ENCODE measurements at places on chromosomes 2 and 18.

DNA sequence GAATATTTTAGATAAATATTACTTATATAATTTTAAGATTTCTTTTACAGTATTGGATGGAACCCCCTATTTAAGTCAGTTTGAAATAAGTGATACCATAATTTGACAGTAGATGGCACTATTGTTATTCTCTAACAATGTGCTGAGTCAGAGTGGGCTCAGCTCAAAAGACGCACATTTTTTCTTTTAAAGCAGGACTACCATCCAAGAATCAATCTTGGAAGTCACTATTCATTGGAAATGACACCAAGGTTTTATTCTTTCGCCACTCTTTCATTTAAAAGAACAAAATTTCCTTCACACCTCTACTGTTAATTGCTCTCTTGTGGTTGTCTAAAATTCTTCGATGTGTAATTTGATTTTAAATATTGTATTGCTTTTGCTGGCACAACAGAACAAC lies 32.6 kb upstream of the SPAG16 start:
- no peak for DNase-seq

- no peak for DNase-seq
These were observed 82.4 kb upstream of the KLHL29 start for GRCh38 chr2:23302591-23302990.

- DNase-seq, result no peak
These were observed 196.8 kb downstream of the NDUFA10 start for GRCh38 chr2:239828192-239828972.

- DNase-seq, result no peak
These were observed 84.5 kb downstream of the LONRF2 start for GRCh38 chr2:100237770-100238169.

GRCh38 chr2:65626831-65627230 lies 194.4 kb upstream of the SPRED2 start:
- no peak for DNase-seq

GRCh38 chr2:232292395-232293154 lies 86.0 kb upstream of the ALPP start:
- DNase-seq, result no peak

GRCh38 chr2:112691881-112692281 lies 28.9 kb upstream of the NT5DC4 start:
- no peak for DNase-seq

- DNase-seq, result no peak
These were observed 27.9 kb downstream of the MARCO start for GRCh38 chr2:118969734-118970395.

GRCh38 chr2:70062270-70062669 lies 25.0 kb upstream of the PCBP1 start:
- no peak for DNase-seq

GRCh38 chr18:1408376-1408775 lies 503.7 kb downstream of the ADCYAP1 start:
- no peak for DNase-seq

GRCh38 chr18:45834306-45834705 lies 8.8 kb downstream of the SIGLEC15 start:
- no peak for DNase-seq

DNA sequence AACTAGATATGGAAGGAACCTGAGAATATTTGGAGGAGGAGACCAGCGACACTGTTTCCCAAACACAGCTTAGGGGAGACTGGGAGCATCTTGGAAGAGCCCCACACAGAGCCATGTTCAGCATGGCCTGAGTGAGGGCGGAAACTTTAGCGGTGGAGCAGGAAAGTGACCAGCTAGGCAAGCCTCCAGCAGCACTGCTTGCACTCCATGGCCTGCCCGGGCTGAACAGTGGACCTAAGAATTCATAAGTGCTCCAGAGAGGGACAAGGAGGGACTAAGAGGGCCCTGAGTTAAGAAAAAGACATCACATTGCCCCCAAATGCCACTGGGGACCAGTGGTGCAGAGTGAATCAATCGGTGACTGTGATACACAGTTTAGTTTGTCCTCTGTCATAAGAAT lies 566.4 kb downstream of the TNS1 start:
- no peak for DNase-seq

DNA sequence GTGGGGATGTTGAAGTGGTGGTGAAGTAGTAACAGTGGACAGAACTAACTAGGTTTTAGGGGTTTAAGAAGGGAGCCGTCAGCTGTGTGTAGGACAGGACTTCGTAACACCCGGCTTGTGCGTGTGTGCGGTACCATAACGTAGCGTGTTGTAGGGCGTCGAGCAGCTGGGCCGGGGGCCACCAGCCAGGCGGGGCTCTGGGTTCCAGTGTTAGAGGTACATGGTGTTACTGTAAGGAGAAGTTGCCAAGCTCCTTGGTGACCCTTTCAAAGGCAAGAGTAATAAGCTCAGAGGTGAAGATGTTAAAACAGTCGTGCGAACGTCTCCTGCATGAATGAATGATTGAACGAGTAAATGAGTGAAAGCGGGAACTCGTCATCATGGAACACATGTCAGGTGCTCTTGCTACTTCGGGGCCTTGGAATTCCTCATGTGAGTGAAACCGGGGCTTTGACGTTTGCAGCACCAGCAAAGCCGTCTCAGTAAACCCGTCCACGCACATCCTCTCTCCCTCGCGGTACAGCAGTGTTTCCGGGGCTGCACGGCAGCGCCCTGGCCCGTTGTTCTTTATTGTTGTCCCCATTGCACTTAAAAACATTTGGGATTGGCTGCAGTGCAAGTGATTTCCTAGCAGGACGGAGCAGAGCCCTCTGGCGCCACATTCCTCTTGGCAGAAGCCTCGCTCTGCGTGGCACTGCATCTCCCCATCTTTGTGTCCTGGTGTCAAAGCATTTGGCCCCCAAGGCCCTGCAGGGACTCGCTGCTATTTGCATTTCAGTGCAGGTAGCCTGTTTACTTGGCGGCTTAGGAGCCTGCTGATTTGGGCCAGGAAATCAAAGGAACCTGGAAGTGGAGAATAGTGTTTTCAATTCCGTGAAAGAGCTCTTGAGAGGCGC lies 115.0 kb downstream of the GBX2 start:
- DNase-seq, result no peak

- DNase-seq, result no peak
These were observed 1.2 kb upstream of the DSC2 start for GRCh38 chr18:31103423-31103822.

DNA sequence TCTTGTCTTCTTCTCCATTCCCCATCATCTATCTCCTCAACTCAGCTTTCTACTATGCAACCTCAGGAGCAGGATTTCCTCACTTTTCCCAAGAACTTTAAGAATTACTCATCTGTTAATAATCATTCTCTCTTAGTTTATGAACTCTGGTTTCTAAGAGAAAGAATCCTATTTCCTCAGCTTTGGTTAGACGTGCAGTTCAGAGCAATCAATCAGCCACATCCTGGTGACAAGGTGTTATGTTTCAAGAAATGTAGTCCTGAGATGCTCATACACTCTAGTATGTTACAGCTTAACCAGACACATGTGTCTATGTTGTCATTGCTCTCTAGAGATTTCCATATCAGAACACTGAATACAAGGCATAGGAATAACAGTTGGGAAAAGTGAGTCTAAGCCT lies 277.9 kb downstream of the MBD2 start:
- DNase-seq, result no peak

- DNase-seq, result no peak
These were observed 179.3 kb downstream of the GLI2 start for GRCh38 chr2:120914839-120915521.

DNA sequence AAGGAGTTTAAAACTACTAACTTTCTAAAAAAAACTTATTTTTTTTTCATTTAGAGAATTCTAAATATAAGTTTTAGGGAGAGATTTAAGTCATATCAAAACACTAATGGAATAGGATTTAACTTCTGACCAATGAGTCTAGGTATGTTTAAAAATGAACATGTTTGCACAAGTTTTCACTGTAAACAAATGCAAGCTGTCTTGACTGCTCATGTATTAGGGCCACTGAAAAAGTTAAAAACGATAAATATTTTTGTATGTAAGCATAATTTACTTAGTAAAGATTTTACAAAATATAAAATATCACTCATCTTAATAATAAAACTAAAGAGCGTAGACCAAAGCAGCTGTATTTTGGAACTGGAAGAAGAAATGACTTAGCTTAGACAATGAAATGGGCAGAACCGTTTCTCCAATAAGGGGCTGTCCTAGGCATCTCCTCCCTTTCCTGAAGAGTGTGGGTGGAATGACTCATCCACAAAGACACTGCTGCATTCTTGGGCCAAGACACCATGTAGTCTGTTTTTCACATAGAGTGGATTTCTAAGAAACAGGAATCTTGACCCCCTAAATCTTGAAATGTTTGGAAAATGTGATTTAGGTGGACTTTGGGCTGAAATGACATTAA lies 118.8 kb downstream of the MEP1B start:
- DNase-seq, result no peak

GRCh38 chr2:168034616-168035015 lies 212.8 kb downstream of the STK39 start:
- DNase-seq, result no peak

DNA sequence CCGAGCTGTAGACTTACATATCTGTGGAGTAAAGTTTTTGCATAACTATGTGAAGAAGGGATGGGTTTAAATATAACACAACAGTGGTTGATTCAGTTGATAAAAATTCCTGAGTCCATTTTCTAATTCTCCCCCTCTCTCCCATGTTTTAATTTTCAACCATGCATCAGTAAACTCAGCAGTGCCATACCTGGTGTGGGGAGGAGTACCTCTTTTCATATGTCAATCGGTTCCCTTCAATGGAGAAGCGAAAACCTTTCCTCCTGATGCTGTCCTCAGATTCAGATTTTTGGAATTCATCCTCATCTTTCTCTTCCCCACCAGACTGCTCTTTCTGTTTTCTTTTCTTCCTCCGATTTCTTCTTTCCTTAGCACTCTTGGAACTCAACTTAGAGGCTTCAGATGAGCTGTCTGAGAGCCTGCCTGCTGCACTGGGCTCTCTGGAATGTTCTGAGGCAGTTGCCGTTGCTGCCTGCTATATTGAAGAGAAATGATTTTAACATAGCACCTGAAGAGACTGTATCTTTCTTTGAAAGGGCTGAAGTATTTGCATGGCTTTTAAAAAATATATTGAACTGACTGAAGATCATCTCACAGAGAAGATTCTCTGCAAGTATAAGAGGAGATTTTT lies 82.9 kb downstream of the SCN1A start:
- DNase-seq, result no peak

GRCh38 chr2:23513245-23513871 lies 128.4 kb downstream of the KLHL29 start:
- DNase-seq, result no peak

GRCh38 chr2:190482451-190482850 lies 52.1 kb downstream of the NEMP2 start:
- DNase-seq, result no peak

DNA sequence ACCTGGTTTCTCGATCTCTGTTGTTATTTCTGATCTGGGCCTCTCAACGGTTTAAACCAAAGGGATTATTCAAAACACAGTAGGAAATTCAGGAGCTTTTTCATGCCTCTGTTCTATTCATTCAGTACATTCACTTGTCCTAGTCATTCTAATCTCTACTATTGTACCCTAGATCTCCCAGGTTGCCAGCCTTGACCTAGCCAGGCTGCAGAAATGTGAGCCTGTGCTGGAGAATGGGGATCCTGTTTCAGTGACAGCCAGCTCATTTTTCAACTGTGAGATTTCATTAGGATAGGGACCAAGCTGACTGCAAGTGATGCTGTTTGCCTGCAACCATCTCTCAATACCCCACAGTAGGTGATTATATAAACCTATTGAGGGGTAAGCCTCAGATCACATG lies 186.2 kb downstream of the CMPK2 start:
- DNase-seq, result no peak

DNA sequence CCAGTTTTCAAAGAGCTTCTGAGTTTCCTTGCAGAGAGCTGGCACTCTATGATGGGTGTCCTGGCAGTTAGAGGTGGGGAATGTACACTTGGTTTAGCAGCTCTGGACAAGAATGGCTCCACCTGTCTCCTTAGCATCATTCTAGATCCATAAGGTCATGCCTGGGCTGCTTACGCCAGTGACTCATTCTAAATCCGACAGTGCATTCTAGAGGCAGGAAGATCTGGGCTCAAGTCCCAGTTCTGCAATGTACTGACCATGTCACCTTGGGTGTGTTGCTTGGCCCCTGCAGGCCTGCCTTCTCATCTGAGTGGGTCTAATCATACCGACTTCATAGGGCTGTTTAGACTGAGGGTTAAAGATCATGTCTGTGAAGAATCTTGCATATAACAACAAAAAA lies 46.5 kb downstream of the PTGR3 start:
- no peak for DNase-seq

DNA sequence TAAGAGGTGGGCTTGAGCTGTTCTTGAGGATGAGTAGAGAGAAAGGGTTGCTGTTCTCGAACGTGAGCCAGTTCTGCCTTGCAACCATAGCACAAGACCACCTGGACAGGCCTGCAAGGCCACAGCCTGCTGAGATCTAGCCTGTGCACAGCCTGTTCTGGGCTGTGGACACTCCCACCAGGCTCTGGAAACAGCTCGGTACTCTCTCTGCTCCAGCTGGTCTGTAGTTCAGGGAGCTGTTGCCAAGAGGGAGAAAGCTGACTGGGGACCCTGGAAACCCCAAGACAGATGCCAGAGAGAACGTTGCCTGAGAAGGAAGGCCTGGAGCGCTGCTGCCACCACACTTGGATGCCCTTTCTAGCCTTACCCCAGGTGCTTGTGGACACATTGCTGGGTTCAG lies 69.8 kb downstream of the CTIF start:
- no peak for DNase-seq

DNA sequence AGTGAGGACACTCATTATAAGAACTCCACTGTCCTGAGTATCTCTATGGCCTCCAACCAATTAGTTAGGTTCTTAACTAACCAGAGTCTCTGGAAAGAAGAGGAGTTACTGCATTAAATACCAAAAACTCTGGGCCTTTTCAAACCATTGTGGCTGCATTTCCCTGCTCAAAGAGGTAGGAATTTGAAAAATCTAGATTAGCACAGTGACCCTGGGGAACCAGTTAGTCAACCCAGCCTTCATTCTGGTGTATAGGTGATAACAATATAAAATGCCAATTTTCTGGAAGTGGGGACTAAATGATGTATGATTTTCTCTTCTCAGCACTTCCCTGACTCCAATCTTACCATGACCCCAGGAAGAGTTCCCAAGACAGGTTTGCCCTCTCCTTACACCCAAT lies 287.8 kb upstream of the SETBP1 start:
- DNase-seq, result no peak

- DNase-seq, result peak; percentile 11
These were observed 66.7 kb upstream of the HAAO start for GRCh38 chr2:42859006-42859552.

GRCh38 chr2:216056739-216057138 lies 24.9 kb downstream of the PECR start:
- no peak for DNase-seq

DNA sequence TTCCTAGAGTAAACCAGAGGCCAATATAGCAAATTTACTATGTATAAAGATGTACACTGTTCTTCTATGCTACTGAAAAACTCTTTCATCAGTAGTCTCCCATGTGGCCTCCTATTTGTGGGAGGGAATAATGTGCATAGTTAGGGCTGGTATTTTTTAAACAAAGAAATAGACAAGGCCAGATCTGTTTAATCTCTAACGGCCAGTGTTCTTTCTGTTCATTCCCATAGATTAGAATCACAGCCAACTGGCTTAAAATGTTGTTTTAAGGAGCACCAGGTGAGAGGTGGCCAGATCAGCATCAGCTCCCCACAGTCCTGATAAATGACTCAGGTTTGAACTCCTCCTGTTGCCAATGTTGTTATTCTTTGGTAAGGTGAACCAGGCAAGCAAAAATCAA lies 12.1 kb downstream of the LYPD6 start:
- DNase-seq, result no peak

GRCh38 chr18:48615566-48616401 lies 77.0 kb downstream of the CTIF start:
- DNase-seq, result no peak
